Epithelial cell of esophagus (primary cell): ENCODE measurements at places on chromosomes 12 and 14.

DNA sequence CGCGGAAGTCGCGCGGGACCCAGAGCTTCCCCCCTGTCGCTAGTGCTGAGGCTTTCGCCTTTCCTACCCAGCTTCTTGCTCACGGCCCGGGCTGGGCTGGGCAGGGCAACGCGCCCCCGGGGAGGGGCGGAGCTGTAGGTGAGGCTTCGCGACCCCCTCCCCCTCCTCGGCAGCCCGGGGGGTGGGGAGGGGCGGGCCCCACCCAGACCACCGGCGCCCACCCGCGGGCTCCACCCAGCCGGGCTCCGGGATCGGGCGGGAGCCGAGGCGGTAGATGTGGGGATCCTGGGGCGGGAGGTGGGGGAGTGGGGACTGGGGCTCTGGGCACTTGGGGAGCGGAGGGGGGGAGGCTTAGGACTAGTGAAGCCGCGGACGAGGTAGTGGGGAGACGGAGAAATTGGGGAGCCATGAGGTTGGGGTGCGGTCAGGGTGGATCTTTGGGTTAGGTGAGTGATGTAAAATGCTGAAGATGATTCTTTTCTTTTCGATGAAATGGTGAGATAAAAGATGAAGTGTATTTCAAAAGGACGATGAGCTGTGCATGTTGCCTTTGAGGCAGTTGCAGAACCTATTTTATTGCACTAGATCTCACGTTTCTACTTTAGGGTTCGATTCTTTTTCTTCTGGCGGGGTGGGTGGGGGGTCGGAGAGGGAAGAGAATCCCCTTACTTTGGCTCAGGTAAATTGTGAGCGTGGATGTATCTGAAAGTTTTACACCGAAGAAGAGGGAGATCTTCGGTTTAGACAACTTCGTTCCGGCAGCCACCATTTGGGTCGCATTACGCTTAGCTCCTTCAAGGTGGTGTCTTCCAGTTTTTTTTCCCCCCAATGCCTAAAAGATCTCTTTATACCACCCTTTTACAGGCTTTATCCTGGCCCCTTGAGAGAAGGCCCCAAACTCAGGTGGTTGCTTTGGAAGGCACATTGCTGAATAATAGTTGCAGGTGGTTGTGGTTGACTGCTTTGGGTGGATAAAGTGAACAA is 619 bp downstream of the ERC1 start:
- DNase-seq: no peak

DNA sequence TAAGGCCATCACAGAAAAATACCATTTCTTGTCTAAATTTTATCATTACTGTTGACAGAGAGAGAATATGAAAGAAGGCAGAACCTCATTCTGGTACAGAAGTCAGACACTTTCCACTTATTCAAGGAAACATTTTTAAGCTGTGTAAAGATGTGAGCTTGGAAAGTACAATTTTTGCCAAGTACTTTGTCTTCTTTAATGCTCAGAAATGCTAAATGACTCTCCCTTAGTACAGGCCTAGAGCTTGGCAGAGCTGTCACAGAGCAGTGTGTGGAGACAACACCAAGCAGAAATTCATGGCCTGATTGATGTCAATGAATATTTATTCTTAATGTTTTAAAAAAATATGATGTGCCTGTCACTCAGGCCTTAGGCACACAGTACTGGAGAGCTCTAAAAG is 20.7 kb downstream of the NT5DC3 start:
- DNase-seq: no peak

GRCh38 chr12:105418821-105419291 is 88.4 kb downstream of the C12orf75 start:
- no peak for DNase-seq

DNA sequence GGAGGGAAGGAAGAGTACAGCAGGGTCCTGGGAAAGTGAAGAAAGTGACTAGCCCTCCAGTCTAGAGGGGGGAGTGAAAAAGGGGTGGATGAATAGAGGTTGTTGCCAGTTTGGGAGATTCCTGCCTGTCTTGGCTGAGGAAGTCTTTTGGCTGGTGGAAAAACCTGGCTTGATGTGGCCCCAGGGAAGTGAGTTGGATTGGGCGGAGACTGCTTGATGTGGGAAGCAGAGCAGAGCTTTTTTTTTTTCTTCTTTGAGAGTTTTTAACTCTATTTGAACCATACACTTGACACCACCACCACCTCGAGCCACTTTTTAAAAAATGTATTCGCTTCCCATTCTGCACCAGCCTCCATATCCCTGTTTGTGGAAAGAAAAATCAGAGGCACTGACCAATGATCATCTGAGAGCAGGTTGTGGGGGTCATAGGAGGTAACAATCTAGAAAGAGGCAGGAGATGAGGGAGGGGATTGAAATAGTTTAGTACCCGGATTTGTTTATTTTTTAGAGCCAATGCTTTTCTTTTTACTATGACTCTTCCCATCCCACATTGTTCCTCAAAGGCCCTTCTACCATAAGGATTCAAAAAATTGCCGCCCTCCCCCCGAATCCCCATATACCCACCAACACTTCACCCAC is 690 bp upstream of the DTX3 start:
- DNase-seq: peak; percentile 72

GRCh38 chr14:72605096-72605920 is 288.6 kb downstream of the DPF3 start:
- DNase-seq: no peak

DNA sequence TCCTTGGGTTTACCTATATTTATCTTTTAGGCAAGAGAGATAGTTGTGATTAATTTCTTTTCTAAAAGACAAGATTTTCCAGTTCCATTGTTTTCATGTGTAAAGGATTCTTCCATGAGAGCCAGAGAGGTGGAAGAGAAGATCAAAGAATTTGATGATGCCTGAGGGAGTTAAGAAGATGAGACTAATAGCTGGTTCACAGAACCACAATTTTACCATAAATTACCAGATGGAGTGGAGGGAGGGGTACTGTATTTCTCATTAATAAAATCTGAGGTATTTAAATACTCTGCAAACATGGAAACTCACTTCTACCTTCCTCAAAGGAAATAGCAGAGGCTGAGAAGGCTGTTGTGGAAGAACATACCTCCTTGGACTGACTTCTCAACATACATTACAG is 34.6 kb downstream of the ALKBH1 start:
- DNase-seq: no peak
